ENCODE measurements at places on chromosomes 16 and 17. TPM values are rescaled to one million over a fixed set of nuclear protein-coding genes. Genes with fewer than 3 reads are reported as not detected.

KRT20 gene
- polyA plus RNA-seq = 0.27 TPM

MGAT5B gene
- 0.24 TPM for polyA plus RNA-seq

CD300A gene
- polyA plus RNA-seq = 11.7 TPM

ZP2 gene
- polyA plus RNA-seq = not detected

ANKRD40CL gene
- polyA plus RNA-seq = not detected

TOM1L2 gene
- polyA plus RNA-seq = 64.8 TPM

P2RX5 gene
- polyA plus RNA-seq = 2.0 TPM

CEP112 gene
- 13.5 TPM for polyA plus RNA-seq

APOBR gene
- polyA plus RNA-seq = 0.99 TPM

CBX8 gene
- polyA plus RNA-seq = 7.4 TPM

MYO15A gene
- polyA plus RNA-seq = 3.5 TPM

HOXB2 gene
- polyA plus RNA-seq = 73.6 TPM

UMOD gene
- polyA plus RNA-seq = not detected

COPZ2 gene
- polyA plus RNA-seq = 53.6 TPM

CRYM gene
- polyA plus RNA-seq = not detected

NPB gene
- polyA plus RNA-seq = 0.57 TPM

All from adrenal gland (tissue), 19 donors.